Jurkat, Clone E6-1 (cell line): ENCODE measurements at places on chromosomes 3 and 15.

DNA sequence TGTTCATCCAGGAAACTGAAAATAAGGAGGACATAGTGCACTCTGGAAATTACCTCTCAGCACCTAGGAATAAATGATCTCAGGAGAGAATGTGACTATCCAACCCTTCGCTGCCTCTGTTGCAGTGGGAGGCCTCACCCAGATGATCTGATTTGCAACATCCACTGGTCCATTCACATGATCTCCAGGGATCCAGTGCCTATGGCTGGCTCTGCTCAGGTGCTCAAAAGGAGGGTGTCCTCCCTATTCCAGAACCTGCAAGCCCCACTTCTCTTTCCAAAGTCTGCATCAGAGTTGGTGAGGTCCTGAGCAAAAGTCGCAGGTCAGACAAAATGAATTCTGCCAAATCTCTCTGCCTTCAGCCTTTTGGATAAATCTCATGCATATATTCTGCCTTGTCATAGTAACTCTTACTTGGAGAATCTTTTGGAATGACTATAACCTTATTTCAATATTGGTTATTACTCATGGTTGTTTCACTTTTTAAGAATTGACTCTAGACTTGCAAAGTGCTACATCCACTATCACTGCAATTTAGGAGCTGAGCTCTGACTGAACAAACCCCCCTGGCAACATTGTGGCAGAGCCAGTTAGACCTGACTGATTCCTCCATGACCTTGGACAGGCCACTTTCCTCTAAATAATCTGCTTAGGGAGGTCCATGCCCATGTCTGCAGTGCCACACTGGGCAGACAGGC is 295.1 kb downstream of the EPHB1 start:
- no peak for DNase-seq

- no peak for DNase-seq
These were observed 233.4 kb downstream of the MEX3B start for GRCh38 chr15:81812456-81812855.

GRCh38 chr3:45950131-45950530 is 6.9 kb downstream of the CXCR6 start:
- DNase-seq = no peak

- DNase-seq = no peak
These were observed 13.6 kb upstream of the CSK start for GRCh38 chr15:74768099-74768770.

GRCh38 chr3:156735471-156735870 is 61.1 kb downstream of the TIPARP start:
- DNase-seq = no peak

GRCh38 chr15:69643476-69643875 is 190.9 kb downstream of the RPLP1 start:
- DNase-seq = no peak
